T-helper 22 cell (primary cell): ENCODE measurements at places on chromosomes 4 and X.
A peak's percentile ranks its signal among the peaks of the same experiment; 100 is the strongest.

DNA sequence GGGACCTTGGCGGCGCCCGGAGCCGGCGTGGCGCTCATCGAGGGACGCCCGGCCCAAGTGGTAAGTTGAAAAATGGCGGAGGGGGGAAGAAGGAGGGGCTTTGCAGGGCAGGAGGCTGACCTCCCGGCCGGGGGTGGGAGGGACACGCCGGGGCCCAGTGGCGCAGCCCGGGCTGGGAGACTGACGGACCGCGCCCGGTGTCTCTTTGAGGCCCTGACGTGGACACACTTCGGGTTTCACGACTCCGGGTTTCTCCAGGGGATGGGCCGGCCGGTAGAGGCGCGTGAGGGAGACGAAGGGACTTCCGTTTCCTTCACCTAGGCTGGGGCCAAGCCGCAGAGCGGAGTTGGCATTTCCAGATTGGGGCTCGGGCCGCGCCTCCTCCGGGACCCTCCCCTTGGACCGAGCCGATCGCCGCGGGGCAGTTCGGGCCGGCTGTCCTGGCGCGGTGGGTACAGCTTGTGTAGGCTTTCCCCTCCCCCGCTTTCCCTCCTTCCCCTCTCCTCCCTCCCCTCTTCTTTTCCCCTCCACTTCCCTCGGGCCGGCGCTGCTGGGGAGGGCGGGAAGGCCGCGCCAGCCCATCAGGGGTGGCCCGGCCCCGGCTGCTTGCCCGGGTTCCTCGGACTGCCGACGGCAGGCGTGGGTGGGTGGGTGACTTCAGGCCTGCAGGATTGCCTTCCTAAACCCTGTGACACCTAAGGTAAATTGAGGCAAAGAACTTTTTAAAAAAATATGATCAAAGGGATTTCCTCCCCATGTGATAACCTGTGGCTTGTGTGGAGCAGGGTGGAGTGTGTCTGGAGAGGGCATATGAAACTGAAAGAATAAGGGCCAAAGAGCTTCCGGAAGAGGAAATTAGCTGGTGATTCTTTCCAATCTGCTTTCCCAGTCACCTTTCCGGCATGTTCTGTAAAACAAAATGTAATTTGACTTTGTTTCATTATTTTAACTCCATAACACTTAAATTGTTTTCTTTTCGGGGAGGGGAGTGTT lies at the start of gene XIAP:
XIAP (plus strand) TSS at position 208 of the 993 bp plus-strand sequence. CDS start 25,610 bp downstream, outside the sequence.
- peak; percentile 45 for DNase-seq

DNA sequence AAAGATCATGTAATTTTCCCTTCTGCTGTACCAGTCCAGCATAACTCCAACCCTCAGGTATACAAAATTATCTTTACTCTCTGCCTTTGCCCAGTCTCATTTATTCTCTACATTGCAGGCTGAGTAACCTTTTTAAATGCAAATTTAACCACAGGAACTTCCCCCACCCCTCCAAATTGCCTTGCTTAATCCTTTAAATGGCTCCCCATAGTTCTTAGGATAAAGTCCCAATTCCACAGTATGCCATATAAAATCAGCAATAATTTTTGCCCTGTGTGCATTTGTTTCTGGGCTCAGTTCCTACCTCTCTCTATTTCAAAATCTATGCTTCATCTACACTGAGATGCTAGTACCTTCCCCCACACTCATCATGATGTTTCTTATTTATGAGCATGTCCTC lies 879.7 kb downstream of the RPA4 start:
- no peak for DNase-seq

DNA sequence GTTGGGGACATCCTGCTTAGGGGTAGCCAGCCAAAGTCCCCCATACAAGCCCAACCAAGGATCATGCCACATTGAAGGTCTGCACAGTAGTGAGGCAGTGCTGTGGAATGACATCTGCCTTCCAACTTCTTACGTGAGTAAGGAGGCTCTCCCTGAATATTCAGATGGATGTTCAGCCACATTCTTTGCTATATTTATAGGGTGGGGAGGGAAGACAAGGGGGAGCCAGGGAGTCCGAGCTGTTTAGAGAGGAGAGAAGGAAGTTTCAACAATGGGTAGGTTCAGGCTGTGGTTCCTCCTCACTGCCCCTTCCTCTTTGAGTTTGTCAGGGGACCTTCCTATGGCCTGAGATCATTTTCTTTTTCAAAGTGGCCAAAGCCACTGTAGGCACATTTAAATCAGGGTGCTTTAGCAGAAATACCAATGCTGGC lies 29.8 kb downstream of the MSN start:
- no peak for DNase-seq

GRCh38 chr4:119971431-119972084 lies 95.1 kb downstream of the MAD2L1 start:
- DNase-seq = no peak

DNA sequence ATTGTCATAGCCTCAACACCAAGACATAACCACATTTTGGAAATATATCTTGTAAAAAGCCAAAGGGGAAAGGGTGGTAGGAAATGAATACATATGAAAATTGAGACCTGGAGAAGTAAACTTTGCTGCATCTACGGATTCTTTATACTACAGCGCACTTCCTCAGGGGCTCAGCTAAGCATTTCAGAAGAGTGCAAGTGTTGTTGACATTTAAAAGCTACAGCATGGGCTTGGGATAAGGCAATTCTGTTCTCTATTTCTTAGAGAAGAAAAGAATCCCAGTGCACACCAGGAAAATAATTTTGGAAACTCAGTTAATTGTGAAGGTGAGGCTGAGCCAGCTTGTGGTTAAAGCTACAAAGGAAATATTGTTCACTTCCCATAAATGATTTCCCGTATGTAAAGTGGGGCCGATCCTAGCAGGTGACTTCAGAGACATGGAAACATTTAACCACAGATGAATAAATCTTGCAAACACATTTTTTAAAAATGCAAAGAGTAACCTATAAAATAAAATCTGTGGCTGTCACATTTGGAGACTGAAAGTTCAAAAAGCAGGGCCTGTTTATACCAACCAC lies 12.6 kb upstream of the GBA3 start:
- no peak for DNase-seq
